ENCODE measurements at places on chromosomes 2 and 18.

DNA sequence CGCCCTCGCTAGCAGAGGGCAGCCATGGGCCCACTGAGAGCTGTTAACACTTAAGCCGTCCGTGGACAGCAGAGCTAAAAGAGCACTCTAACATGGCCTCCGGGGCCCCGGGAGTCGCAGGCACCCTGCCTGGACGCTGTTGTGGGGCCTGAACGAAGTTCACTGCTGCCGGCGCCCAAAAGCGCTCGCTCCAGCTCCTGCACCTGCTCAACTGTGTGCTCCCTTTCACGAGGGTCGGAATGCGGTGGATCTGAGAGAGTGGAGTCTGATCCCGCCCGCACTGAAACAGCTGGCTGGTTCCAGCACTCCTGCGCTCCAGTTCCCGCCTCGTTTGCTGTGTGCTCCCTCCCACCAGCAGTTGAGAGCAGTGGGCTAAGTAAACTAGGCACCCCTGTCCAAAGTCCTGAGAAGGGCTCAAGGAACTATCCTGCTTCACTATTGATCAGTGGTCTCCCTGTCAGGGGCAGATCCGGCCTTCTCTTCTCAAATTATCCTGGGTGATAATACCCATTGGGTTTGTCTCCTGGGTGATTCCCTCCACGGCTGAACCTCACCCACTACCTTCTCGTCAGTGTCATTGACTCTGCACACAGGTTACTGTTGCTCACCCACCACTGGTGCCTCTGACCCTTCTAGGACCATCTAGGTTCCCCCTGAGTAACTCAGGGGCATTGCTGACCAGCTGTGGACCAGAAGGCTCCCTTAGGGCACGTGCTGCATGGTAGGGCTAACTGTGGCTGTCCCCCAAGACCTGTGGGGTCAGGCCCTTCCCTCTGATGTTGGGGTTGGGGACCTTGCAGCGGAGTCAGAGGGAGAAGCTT is 23.5 kb downstream of the B3GNT7 start:
- no peak for DNase-seq

GRCh38 chr18:48931680-48932461 is 18.9 kb downstream of the SMAD7 start:
- DNase-seq: no peak

GRCh38 chr2:234339501-234339900 is 157.4 kb downstream of the ARL4C start:
- no peak for DNase-seq

GRCh38 chr2:72204156-72204785 is 56.6 kb upstream of the CYP26B1 start:
- DNase-seq: no peak

GRCh38 chr2:190922376-190922775 is 41.8 kb downstream of the GLS start:
- no peak for DNase-seq

All from activated T-helper 1 cell treated with anti-CD3 and anti-CD28 coated beads, Interleukin-2, amount 50 U/mL, for 16 hours (primary cell).